CD4-positive, alpha-beta T cell treated with Interleukin-15 for 1 hour (primary cell): ENCODE measurements at places on chromosomes 12 and 14.

DNA sequence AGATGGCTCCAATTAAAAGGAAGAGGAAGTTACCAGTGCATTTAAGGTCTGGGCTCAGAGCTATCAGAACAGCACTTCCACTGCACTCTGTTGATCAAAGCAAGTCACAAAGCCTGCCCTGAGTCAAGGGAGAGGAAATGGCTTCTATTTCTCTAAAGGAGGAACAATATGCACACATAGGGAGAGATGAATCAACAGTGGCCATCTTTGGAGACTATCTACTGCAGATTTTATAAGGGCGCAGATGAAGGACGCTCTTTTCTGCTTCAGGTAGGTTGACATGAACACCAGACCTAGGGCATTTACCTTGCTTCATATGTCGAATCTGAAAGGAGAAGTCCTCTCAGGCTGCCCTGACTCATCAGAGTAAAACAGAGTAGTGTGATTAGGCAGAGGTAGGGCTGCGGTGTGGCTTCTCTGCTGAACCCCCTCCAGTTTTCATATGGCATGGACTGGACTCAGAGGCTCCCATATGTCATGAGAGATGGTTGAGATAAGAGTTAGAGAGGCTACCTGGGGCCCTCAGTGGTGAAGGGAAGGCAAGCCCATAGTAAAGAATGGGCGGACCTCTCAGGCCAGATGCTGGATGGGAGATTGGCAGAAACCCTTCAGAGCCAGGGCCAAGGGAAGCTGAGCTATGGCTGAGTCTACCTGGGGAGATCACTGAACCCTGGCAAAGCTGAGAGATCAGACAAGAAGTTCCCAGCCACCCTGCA lies 84.4 kb downstream of the ARF6 start:
- peak; percentile 52 for DNase-seq

GRCh38 chr14:24366413-24366720 lies 1.6 kb upstream of the NFATC4 start:
- no peak for DNase-seq

DNA sequence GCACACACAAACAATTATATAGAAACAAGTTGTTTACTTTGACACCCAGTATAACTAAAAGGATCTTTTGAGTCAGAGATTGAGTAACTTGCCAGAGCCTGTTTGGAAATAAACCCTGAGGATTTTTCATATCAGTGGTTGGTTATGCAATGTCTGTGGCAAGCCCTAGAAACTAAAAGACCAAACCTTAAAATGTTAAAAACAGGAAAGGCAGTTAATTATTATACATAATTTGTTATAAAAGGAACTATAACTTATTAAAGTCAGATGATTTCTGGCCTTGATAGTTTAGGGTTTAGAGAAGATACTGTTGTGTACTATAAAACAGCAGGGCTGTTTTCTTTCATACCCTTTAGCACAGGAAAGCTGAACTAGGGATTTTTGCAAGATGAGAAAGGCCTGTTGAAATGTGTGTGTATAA lies 44.1 kb downstream of the PSEN1 start:
- DNase-seq: no peak

DNA sequence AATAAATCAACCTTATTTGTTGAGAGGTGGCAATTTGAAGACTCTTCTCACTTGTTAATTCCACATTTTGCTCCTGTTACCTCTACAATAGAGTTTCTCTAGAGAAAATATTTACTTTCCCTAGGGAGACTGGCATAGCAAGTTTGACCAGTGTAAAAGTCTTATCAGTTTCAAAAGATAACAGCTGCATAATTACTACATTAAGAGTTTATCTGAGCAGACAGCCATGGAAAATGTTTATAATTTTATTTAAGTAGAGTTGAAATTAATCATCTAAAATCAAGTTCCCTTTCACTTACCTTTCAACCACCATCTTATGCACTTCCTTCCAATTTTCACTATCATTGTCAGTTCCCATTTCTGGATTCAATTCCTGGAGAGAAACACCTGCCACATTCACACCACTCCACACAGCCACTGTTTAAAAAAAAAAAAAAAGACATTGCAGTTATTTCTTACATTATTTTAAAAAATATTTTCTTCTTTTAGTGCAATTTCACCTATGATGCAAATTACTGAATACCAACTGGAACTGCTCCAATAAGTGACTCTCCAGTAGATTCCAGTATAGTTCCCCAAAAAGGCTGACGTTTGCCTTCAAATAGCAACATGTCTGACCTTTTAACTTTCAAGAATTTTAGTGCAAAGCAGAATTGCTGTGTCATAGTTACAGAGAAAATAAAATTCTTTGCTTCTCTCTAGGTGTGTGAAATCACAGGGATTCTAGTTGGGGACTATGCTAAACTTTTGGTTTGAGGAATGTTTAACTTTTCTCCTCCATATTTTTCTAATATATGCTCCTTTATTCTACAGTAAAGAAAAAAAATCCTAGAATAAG lies 19.4 kb downstream of the LDHB start:
- no peak for DNase-seq

GRCh38 chr12:113049976-113050742 lies 6.4 kb upstream of the DTX1 start:
- DNase-seq: no peak

DNA sequence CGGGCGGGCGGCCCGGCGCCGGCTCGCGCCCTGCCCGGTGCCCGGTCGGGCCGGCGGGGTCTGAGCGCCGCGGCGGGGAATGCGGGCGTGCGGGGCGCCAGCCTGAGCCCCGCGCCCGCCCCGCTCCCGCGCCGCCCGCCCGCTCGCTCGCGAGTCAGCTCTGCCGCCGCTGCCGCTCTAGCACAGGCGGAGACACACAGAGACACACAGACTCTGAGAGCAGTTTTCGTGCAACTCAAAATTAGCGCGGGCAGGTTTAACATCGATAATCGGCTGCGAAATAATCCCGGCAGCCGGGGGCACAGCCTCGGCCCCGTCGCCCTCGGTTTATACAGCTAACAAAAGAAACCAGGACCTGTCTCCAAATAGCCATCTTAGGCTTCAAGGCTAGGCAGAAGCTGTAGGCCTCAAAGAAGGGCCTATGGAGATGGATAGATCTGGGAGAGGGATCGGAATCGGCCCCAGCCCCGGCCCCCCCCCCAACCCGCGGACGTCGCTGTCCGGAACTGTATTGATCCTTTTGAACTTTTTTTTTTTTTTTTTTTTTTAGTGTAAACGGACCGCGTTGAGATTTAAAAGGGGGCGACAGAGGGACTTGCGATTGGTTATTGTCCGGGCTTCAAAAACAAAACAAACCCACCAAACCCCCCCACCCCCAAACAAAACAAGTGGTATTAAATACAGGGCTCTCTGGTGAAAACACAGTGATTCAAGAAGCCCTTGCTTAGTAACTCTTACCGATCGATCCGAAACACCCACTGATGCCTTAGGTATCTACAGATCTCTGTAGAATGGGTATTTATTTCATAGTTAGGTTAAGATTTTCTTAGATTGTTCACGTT lies 1.1 kb downstream of the ARID2 start:
- peak; percentile 57 for DNase-seq

DNA sequence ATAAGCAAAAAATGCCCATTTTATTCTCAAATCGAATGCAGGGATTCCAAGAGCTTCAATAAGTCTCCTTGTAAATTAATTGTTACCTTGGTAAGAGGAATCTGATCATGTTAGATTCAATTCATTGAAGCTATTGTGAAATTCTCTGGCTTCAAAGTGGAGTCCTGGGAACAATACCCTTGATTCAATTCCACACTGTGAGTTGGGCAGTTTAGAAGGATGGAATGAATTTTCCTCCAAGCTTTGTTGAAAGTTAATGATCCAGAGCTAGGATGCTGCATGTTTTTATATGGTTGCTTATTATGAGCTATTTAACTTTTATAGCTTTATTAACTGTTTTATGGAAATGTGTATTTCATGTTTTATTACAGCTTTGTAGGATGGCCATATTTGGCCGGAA lies 89.9 kb upstream of the IGF1 start:
- no peak for DNase-seq

DNA sequence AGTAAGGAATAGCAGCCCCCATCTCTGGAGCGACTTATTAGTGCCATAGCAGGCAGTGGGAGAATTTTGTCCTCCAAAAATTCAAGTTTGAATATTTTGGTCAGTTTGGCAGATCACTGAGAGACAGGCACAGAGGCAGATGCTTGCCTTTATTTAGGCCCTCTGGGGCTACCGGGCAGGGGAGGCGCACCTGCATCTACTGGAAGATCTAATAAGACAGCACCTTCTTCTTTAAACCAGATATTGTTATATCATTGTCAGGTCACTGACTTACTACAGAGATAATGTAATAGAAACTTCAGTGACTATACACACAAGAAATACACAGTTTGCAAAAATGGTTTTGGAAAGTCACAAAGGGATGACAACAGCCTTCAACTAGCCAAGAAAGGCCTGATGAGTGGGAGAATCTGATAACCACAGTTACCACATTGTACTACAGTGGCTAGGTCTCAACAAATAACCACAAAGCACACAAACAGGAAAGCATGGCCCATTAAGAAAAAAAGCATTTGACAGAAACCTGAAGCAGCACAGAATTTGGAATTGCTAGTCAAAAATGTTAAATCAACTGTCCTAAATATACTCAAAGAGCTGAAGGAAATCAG lies 56.8 kb downstream of the CDK17 start:
- no peak for DNase-seq

GRCh38 chr12:129325566-129325965 lies 472.3 kb downstream of the GLT1D1 start:
- no peak for DNase-seq

DNA sequence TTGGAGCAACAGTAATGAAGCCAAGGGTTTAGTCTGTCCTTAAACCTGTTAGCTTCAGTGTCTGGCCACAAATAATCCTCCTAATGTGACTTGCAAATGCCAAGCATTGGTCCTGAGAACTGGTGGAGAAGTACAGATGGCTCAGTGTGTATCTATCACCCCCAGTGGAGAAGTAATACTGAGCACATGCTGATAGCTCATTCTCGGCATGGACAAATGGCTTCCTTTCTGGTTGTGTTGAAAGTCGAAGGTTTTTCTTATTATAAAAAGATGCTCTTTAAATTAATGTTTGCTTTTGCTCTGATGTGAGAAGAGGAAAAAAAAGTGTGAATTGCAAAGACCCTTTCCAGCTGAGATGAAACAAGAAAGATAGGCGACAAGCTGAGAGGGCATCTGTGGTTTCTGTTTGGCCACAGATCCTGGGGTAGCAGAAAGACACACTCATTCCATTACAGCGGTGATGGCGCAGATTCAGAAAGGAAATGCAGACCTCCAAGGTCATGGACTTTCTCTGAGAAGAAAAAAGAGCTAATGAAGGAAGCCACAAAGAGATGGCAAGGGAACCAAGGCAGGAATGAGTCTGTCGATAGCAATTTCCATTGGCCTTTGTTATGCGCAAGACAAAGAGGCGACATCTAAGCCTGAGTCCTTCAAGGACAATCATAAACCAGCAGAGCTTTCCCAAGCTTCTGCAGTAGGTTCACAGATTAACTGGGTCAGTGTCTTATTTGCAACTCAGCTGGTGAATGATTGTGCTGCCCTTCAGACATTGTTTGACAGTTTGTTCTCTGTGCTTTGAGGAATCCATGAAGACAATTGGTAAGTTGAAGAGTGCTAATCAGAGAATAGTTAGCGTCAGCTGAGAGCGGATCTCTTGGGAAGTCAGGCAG lies 155.5 kb upstream of the RGS6 start:
- no peak for DNase-seq

DNA sequence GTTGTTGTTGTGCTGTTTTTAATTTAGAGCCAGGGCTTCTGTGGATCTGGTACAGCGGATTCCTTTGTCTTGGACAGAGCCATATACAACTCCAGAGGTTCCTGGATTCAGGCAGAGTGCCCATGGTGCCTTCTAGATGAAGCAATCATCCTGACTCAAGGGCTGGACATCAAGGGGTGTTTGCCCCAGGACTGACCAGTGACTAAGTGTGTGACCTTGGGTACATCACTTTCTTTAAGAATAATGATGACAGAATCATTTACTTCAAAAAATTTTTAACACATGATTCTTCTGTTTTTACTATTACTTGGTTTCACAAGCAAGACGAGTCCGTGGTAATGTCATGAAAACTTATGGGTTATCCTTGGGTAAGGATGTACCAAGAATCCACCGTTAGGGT lies 397.3 kb downstream of the ZFP36L1 start:
- DNase-seq: no peak

DNA sequence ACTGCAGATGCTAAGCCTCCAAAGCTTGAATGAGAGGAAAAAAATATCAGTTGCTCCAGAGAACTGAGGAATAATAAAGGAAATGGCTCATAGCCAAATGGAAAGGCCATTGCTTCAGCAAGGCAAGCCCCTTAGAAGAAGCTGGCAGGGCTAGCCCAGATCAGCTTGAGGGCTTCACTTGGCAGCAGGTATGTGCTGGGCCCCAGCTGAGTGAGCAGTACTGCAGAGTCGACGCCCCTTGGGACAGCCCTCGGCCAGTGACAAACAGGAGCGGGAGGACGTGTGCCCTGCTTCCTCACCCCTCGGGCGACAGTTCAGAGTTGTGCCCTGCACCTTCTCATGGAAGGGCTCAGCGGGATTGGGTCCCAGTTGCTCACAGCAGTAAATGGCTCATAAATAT lies 1031.2 kb upstream of the TMEM132C start:
- no peak for DNase-seq

DNA sequence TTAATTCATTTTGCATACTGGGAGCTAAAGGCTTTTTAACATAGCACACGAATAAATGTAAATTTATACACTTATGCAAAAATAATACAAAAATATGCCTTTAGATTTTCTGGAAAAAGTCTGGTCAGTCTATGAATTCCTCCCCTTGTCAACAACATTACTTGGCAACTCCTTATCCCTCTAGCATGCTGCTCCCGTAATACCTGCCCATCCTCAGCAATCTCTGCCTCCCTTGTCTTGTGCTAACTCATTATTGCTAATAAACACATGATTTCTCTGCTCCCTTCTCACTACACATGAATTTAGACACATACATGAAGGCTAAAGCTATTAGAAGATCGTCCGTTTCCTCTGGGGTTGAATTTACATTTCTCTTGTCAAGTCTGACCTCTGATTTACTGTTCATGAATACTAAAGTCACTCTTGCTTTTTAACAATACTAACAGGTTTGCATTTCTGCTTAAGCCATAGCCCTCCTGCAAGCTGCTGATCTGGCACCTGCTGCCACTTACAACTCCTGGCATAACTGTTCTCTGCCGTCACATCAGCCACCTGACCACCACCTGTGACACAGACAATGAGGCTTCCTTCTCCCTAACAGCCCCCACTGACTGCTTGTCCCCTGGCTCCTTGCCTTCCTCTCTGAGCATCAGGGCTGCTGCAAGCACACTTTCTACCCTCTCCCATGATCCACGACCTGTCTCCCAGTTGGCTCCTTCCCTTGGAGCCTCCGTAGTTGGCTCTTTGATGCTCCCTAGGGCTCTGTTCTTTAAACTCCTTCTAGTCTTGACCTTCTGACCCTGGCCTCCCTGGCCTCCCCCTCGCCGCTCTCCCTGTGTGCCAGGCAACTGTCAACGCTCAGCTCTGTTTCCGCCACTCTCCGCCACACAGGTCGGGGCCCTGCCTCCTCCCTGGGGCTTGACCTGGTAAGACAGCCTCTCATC lies 177.6 kb downstream of the CALM1 start:
- DNase-seq: no peak
